Stimulated activated CD8-positive, alpha-beta memory T cell treated with anti-CD3 and anti-CD28 coated beads, Interleukin-15, amount 100 ng/mL, for 4 hours (primary cell): ENCODE measurements at places on chromosomes 2 and 18.

- DNase-seq = no peak
These were observed 80.4 kb upstream of the SALL3 start for GRCh38 chr18:78899241-78899640.

DNA sequence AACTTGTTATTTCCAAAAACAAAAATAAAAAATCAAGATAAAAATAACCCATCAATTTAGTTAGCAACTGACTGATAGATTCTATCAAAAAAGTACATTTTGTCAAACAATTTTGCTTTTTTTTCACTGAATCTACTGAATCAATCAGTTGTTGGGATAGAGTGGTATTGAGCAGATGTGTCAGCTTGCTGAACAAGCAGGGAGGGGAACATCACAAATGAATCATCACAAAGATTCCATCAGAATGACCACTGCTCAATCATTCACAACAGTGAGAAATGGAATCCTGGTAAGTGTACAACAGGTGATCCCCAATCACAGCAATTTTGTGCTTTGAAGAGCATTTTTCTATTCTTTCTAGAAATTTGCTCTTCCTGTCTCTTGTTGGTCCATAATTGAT is 12.3 kb upstream of the SLC14A2 start:
- DNase-seq = no peak

DNA sequence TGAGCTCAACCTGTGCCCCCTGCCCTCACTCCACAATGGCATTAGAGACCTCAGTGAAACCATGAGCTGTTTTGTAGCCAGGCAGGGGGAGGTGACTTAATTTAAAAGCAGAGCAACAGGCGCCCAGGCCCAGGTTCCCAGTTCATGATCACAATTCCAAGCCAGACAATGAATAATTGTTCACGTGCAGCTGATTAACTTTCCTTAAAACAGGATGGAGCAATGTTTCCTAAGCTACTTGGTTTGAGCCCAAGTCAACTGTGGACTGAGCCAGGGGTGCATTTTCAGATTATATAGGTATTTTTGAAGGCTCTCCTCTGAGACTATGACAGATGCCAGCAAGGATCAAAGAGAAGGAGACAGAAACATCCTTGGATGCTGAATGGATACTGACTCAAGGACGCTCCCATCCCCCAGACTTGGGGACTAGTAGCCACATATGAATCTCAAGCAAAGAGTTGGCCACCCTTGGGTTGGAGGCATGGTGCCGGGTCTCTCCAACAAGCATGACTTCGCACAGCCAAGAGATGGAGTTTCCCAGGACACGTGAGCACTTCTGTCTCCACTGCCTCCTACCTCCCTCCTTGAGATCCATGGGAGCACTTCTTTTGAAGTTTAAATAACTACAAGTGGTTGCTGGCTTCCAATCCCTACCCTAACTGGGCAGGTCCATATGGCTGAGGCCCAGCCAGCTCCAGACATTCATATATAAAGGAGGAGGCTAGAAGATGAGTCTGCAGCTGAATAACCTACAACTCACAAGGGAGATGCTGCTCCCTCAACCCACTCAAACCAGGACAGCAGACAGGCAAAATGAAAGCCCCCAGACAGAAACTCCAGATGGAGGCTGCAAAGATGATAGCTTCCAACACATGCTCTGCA is 12.7 kb downstream of the SMAD7 start:
- no peak for DNase-seq

DNA sequence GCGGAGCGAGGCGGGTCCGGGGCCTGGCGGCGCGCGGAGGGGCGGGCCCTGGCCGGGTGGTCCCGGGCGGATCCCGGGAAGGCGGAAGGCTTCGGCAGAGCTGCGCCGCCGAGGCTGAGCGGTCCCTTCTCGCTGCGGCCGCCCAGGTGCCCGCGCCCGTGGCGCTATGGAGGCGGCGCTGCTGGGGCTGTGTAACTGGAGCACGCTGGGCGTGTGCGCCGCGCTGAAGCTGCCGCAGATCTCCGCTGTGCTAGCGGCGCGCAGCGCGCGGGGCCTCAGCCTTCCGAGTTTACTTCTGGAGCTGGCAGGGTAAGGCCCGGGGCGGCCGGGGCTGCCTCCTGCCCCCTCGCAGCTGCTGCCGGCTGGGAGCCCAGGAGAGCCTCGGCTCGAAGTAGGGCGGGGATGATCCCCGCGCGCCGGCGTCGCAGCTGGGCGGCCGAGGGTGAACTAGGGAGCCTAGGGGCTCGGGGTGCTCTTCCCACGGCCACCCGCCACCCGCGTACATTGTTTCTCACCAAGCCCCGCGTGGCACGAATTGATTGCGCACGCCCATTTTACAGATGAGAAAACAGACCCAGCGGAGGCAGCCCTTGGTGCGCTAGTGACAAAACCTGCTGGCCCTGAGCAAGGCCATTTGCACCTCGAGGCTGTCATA is at the start of gene SLC66A3:
Gene SLC66A3 (plus strand): TSS at position 87 of the 655 bp plus-strand sequence. CDS start 80 bp downstream, at position 167.
- DNase-seq = no peak

DNA sequence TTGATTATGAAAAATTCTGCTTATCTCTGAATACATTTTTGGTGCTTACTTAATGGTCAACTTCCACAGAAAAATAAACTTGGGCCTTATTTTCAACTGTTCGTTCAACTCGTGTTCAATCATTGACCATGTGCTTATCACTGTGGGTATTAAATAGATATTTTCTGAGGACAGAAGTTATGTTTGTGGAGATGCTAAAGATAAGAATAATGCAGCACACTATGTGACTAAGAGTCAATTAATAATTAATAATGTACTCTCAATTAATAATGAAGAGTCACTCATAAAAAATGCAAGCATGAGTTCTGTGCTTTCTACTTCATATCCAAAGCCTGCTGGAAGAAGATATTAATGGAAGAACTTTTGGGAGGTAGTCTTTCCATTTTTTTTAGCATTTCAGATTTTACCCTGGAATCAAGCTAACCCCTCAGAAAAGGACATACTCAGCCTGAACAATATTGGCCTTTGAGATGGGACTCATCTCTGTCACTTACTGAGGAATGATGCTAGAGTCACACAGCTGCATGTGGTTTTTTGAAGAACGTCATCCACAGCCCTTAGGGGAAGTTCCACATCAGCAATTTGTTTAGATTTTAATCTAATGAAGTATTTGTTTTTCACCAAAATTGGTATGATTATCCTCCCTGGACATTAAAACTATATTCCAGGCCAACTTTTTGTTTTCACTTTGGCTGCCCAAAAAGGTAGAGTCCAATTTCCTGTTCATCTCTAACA is 191.9 kb upstream of the CRIM1 start:
- no peak for DNase-seq

- no peak for DNase-seq
These were observed 71.5 kb downstream of the SLC4A3 start for GRCh38 chr2:219698748-219699439.

DNA sequence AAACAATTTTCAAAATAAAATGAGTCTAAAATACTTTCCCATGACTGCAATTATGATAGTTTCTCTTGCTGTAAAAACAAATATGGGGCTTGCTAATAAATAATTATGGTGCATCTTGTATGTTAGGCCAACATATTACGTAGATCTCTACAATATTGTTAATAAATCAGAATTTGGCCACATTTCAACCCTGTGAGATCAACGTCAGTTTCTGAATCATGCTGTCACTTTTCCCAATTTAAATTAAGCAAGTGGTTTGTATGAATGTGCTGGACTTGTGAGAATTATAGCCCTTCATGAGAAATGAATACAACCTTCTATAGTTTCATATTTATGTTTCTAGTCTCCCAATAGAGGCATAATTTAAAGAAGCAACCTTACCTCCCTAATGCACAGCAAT is 808.9 kb downstream of the SUCLG1 start:
- no peak for DNase-seq

DNA sequence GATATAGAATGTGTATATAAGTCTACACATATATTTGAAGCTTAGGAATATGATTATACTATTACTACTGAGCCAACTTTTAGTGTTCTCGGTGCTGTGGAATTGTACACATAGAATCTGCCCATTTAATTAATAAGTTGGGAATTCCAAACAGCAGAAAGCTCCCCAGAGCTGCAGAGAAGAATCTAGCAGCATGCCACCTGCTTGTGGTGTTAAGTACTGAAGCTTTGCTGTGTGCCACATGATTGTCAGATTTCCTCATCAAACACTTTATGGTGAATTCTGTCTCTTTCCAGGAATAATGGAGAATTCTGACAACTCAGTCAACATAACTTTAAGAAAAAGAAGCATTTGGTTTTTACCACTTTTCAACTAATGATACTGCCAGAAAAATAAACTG is 117.8 kb downstream of the WDSUB1 start:
- no peak for DNase-seq

- DNase-seq = no peak
These were observed 103.0 kb downstream of the ACKR3 start for GRCh38 chr2:236672606-236673005.

- no peak for DNase-seq
These were observed 104.5 kb downstream of the DHRS9 start for GRCh38 chr2:169173876-169174275.

GRCh38 chr2:187915810-187916209 is 361.6 kb upstream of the TFPI start:
- no peak for DNase-seq

GRCh38 chr2:65320042-65320725 is 92.6 kb downstream of the ACTR2 start:
- no peak for DNase-seq

GRCh38 chr2:26305540-26305939 is 40.4 kb upstream of the SELENOI start:
- no peak for DNase-seq

GRCh38 chr18:3810296-3810695 is 360.3 kb downstream of the TGIF1 start:
- no peak for DNase-seq

DNA sequence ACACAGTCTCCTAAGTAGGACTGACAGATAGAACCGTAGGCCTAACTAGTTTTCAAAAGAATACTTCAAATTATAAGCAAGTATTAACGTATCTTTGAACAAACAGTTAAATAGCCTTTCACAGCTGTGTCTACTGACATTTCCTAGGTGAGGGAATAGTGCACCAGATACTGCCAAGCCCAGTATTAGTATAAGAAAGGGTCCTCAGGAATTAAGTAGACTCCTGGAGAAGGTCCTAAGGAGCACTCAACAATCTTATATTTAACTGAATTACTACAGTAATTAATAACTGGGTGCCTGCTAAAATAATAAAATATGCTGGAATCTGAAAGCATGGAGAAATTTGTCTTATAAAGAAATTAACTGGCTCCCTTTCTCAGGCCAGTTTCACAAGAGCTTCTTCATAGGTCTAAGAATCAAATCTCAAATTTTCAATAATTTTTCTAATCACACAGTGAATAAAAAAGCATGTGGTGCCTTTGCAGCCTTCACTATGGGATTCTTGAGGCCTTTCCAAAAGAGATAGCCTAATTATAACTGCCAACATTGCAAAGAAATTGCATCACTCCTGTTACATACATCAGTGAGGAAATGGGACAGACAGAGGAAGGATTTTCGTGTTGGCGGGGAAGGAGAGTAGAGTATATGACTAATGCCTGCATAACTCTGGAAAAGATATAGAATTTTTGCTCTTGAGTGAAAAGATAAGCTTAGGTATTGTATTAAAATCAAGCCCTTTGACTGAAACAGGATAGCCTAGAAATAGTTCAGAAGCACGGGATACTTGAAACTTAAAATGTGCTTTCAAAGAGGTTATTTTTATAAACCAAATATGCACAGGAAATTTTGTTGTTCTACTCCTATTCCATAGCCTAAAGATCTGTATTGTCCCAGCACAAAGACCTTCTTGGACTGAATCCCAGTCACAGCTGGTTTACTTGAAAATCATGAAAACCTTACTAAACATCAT is 228.6 kb upstream of the STK17B start:
- no peak for DNase-seq

GRCh38 chr18:908758-909724 is 4.4 kb downstream of the ADCYAP1 start:
- no peak for DNase-seq

GRCh38 chr2:109436610-109437225 is 177.0 kb downstream of the SEPTIN10 start:
- DNase-seq = no peak

GRCh38 chr2:200863782-200864175 is 679 bp downstream of the CLK1 start:
- no peak for DNase-seq

DNA sequence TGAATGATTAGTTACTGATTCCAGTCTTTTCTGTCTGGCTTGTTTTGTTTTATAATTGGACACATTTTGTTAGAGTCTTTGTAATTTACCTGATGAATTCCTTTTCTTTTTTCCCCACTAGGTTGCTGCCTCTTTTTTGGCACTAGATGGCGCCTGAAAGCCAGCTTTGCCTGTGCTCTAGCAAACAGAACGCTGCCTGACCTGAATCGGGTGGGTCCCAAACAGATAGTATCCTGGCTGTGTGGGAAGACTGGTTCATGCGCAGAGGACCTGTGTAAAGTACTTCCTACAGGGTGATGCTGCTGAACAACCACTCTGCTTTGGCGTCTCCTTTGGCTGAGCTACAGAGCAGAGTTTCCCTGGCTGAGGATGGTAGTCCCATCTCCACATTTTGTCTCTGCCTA is 288.2 kb downstream of the IKZF2 start:
- no peak for DNase-seq

DNA sequence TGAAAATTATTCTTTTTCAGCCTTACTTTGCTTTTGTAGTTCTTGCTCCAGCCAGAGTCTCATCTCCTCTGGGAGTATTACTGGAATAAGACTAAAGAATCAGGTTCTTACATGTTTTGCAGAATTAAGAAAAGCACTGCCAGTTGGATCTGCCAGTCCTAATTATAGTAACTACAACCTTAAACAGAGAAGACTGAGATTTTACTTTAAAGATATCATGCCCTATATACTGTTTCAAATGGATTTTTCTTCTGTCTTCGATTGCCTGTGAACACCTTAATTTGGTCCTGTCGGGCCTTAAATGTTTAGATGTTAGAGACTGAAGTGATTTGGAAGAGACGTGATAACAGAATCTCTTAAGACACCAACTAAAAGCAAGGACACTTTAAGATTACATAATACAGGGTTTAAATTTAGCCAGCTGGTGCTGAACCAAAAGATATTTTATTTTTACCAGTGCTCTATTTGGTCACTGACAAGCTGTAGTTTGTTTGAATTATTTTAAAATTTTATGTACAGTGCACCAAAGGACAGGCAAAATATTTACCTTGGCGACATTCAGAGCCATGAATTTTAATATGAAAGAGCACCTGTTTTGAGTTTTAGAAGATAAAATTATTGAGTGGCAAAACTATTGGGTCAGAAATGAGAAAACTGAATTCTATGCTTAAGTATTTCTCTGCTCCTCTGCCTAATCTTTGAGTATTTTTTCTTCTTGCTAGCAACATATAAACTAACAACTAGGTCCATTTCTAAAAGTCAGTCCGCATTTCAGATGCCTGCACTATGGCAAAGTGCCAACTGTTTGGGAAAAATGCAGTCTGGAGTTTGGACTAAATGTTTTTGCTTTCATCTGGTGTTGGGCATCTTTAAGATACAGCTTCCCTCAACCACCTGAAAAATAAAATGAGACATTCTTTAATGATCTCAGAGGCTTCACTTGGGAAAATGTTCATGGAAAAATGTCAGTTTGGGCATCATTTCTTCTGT is 300.0 kb downstream of the XIRP2 start:
- DNase-seq = no peak

- no peak for DNase-seq
These were observed 1.4 kb downstream of the ARL4C start for GRCh38 chr2:234495251-234496054.
